ENCODE measurements at places on chromosomes 13 and 19. TPM values are rescaled to one million over a fixed set of nuclear protein-coding genes. Genes with fewer than 3 reads are reported as not detected.

The TMEM145 gene
- not detected for total RNA-seq

DNA sequence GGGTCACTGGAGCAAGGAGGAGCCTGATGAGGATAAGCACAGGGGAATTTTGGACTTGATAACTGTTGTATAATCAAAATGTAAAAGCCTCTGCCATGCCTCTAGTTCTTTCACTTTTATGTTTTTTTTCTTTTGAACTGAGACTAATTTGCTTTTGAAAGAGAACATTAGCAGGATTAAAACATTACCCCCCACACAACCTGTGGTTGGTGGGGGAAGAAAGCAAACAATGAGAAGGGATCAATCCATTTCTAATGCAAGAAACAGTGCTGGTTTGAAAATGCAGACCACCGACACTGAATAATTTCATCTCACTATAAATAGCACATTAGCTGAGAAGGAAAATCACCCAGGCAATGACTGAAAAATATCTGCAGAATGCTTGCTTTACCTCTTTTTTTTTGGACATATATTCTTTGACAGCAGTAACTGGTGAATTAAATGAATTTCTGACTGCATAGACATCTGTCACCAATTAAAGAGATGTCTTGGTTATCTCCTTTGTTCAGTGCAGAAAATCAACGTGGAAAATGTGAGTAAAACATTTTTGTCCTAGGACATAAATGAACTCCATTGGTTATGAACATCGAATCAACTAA, 48.6 kb upstream of the TRPC4 start:
- no peak for DNase-seq

DNA sequence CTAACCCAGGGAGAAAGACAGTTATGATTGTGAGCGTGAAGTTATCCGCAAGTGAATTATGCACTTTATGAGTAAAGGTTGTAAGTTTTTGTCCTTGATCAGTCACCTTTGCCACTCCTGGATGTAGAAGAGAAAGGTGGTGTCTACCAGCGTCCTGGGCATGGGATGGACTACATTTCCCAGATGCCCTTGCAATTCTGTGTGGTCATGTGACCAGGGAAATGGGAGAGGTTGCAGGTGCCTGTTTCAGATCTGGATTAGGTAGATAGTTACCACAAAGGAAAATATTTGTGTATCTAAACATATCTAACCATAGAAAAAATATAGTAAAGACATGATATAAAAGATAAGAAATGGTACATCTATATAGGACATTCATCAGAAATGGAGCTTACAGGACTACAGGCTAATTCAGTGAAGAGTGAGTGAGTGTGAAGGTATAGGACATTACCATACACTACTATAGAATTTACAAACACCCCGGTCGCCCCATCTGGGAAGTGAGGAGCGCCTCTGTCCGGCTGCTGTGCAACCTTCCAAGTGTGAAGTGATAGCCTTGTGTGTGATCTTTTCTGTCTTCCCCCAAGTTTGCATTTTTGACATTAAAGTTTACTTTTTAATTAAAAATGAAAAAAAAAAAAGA, 51.6 kb upstream of the CACNA1A start:
- no peak for DNase-seq

- no peak for DNase-seq
Observed at GRCh38 chr19:28332351-28332750, 880.6 kb downstream of the UQCRFS1 start.

The CABP5 gene
- not detected for total RNA-seq

- DNase-seq = no peak
Observed at GRCh38 chr13:73228546-73228945, 169.7 kb downstream of the KLF5 start.

The PRR22 gene
- total RNA-seq = not detected

GRCh38 chr19:49808711-49809159, 4.4 kb downstream of the FUZ start:
- peak; percentile 96 for DNase-seq

GRCh38 chr19:45376045-45376724, 5.8 kb upstream of the ERCC2 start:
- DNase-seq = peak; percentile 58

GRCh38 chr13:111901267-111901915, 165.6 kb upstream of the SOX1 start:
- no peak for DNase-seq

The RASIP1 gene
- 24.1 TPM for total RNA-seq

GRCh38 chr13:50794226-50794625, 49.3 kb downstream of the DLEU7 start:
- no peak for DNase-seq

The MEGF8 gene
- total RNA-seq = 27.9 TPM

DNA sequence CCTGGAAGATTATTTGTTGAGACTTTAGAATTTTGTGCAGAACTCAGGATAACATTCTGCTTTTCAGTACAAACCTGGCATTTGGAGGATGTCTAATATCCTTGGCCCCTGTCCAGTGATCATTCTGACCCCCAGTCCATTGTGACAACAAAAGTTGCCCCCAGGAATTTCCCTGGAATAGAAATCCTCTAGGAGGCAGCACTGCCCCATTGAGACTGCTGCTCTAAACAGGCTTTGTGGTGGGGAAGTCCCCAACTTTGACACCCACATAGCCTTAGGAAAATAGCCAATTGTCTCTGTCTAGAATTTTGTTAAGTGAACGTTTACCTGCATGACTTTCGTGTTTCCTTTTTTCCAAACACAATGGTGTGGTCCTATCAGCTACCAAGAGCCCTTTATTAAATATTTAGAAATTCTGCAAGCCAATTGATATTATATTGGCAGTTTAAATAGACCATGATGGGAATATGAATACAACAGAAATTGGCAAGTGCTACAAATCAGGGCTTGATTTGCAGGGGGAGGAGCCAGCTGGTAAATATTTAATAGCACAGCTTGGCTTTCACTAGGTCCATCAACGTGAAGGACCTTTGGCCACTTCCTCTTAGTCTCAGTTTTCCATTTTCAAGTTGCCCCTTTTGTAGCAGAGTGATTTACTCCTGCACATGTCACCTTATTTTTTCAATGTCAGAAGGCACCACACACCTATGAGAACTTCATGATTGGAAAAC, 451.7 kb downstream of the EFNB2 start:
- DNase-seq = no peak

DNA sequence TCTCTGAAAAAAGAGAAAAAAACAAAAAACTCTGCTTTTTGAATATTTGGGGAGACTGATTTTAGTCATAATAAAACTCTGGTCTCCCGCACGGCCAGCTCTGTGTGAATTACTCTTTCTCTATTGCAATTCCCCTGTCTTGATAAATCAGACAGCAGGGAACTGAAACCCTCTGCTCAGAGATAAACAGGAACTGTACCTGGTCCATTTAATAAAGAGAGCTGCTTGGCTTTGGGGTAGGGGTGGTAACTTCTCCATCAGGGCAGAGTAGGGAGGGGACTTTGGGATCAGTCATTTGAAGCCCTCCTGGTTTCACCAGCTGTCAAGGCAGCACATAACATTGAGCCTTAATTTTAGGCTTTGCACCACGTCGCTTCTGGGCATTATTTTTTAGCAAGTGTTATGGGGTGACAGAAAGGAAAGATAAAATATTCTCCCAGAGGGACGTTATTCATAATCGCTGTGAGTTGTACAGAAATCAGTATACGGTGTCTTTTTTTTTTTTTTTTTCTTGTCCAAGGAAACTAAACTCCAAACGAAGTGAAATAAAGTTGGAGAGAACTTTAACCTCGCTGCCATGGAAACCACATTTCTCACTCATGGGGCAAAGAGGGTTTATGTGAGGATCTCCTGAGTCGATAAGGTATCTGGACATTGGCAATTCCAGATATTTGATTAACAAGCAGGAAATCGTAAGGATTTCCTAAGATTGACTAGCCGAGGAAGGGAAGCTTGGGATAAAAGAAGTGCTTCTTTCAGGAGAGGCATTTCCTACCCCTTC, 99.0 kb upstream of the MRI1 start:
- DNase-seq = no peak

Measured in tongue (tissue), 3 donors.